ENCODE measurements at places on chromosomes 1 and 21.

DNA sequence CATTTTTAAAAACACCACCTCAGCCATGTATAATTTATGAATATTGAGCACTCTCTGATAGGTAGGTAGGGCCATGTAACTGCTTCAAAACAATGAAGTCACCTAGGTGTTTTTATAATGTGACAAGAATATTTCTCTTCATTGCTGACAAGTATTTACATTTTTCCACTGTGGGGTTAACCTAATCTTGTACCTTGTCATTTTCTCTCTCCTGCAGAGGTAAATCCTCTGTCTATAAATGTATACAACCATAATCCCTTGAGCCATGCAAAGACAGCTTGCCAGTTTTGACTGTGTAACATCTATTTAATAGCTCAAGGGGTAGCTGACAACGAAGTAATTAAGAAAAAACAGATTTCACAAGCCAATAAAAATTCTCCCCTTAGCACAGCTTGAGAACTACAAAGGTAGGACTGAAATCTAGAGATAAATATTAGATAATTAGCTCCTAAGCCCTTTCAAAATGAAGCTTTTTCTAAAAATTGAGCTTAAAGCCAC lies 137.6 kb upstream of the POGK start:
- DNase-seq = no peak

DNA sequence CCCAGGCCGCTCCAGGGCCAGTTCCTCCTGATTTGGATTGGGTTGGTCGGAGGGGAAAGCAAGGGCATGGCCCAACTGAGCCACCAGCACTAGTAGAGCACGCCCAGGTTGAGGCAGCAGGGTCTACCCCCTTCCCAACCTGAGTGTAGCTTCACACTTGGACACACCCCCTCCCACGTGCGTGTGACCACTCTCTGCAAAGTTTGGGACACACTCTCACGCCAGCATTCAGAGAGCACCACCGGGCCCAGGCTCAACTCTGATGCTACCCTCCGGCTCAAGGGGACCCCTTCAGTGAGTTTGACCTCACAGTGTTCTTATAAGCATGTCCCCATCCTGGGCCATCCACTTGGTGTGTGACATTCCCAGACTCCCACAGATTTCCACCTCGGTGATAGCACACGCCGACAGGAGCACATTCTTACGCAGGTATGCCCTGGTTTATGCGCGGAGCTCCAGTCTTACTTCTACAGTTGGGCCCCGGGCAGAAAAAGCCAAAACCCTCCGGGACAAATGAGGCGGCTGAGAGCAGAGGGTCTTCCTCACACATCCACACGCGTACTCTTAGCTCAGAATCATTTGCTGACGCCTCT lies 3.0 kb upstream of the DMRTA2 start:
- no peak for DNase-seq

GRCh38 chr1:31904339-31905092 lies 33.7 kb downstream of the PTP4A2 start:
- DNase-seq = no peak

DNA sequence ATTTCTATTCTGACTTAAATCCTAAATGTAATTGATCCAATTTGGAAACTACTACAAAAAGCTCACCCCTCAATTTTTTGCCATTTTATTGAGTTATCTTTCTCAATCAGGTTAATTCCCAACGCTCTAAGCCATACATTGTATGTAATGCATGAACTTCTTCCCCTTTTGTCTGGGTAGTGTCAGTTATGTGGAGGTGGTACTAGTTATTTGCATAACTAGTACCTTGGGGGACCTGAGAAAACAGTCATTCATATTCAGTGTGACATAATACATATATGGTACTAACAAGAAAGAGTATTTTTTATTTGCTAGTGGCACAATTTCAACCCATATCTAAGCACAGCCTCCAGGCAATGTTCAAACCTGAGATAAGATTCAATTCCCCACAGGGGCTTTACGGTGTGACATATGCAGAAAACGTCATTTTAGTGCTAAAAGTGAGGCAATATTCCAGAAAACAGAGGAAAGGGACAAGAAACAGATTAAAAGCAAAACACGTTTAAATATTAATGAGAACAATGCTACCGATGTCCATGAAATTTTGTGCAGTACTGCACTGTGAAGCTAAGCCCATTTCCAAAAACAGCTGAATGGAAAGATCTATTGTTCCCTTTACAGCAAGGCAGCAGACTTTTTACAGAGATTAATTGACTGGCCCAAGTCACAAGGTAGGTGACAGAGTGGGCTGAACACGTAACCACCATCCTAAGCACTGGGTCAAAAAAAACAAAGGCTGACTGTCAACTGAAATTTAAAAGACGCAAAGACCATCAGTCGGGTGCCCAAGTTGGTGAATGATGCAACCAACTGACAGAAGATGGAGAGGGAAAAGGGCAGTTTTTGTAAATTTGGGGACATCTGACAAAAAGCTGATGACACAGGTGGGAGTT lies 1.4 kb downstream of the HLCS start:
- peak; percentile 5 for DNase-seq

DNA sequence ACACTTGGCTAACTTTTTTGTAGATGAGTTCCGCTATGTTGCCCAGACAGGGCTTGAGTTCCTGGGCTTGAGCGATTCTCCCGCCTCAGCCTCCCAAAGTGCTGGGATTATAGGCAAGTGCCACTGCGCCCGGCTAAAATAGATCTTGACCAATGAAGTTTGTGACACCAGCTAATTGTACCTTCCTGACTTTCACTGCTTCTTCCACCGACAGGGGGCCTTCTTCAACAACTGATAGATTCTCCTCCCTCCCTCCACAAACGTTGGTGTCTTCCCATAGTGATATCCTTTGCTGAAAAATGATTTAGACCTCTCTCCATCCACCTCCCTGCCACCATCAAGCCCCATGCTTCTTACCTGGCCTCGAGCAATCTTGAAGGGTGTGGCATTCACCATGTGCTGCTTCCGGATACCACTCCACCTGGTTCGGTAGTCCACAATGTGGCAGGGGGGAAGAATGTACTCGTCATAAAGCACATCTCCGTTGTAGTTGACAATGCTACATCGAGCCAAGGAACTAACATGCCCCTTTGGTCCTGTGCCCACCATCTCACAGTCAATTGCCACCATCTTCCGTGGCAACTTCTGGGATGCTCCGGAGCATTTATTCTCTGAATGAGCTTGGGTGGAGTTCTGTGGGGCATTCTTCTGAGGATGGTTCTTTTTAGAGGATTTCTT lies 1.6 kb upstream of the METTL25B start:
- DNase-seq = peak; percentile 81

DNA sequence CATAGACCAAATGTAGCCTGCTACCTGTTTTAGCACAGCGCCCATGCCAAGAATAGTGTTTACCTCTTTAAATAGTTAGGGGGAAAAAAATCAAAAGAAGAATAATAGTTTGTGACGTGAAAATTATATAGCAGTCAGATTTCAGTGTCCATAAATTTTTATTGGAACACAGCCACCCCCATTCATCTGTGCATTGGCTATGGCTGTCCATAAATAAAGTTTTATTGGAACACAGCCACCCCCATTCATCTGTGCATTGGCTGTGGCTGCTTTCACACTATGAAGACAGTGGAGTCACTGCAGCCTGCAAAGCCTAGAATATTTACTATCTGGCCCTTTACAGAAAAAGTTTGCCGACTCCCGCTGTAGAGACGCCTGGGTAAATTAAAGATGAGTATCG lies 20.9 kb downstream of the EPHX1 start:
- no peak for DNase-seq

- no peak for DNase-seq
Measured at GRCh38 chr1:2313651-2314261, 77.6 kb downstream of the MORN1 start.

- no peak for DNase-seq
Measured at GRCh38 chr1:209095627-209096595, 487.6 kb upstream of the CAMK1G start.

DNA sequence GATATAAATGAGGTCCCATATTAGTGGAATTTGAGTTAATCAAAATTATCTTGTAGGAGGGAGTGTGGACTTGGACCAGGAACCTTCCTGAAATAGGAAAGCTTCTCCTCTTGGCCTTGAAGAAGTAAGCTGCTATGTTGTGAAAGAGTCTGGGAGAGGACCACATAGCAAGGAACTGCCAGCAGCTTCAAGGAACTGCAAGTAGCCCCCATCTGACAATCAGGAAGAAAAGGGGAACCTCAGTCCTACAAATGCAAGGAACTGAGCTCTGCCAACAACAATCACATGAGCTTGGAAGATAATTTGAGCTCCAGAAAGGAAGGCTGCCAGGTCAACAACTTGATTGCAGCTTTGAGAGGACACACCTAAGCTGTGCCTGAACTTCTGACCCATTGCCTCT lies 8.2 kb upstream of the PRMT6 start:
- DNase-seq = no peak

DNA sequence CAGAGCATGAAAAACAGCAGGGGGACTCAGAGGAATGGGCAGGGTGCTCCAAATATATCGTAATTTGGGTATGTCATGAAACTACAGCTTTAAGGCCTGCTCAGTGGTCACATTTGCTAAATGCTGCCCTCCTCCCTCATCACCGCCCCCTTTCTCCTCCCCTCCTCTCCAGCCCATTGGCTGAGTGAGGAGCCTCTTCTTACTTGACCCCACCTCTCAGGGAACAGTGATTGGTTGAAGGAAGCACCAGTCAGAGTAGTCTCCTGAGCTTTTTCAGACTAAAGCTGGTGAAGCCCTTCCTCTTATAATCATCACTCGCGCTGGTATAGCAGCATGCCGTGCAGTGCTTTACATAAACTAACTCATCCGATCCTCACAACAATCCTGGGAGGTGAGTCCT lies 10.0 kb upstream of the TTC39A start:
- DNase-seq = no peak

GRCh38 chr1:115437196-115437595 lies 99.1 kb upstream of the NGF start:
- no peak for DNase-seq

- no peak for DNase-seq
Measured at GRCh38 chr1:42328916-42329496, 6.0 kb downstream of the FOXJ3 start.

GRCh38 chr1:4561205-4561604 lies 93.2 kb upstream of the AJAP1 start:
- peak; percentile 44 for DNase-seq

DNA sequence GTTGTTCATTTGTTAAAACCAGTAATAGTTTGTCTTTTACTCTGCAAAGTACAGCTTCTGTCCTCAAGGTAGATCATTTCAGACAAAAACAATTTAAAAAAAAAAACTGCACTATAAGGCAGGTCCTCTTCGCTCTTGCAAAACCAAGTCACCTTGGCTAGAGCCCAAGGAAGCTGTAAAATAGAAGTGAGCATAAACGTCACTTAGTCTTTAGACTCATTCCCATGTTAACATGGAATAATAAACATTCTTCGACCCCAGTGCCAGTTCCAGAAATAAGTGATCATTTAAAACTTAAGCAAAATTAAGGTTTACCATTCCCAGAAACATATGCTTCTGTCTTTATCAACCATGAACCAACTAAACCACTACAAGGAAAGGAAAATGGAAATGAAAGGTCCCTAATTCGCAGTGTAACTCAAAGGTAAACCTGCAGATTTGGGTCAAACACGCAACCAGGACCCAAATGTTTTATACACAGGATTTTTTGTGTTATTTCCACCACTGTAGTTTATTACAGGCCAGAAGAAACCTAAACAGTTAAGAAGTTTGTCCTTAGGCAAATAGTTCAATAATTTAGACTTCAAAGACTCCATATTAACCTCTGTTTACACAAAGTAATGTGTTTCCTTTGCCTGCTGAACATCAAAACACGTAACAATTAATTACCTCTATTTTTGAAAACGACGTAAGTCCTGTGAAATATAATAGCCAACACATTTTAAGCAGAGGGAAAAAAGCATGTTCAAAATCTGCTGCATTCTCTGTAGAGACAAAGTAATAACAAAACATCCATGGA lies 54.6 kb downstream of the TGFBR3 start:
- DNase-seq = no peak

DNA sequence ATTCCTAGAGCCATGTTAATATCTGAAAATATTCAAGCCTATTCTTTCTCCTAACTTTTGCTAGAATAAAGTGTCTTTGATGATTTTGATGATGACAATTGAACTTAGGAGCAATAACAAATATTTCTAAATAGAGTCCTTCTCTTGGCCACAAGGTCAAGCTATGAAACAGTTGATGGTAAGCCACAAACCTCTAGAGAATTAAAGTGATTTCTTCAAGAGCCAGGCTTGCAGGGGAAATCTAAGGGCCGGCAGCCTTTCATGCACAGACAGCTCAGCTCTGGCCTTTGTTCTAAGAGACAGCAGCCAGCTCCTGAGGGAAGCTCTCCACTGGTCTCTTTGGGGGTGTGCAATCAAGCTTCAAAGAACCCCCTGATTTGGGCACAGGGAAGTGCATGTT lies 59.0 kb downstream of the SUSD4 start:
- DNase-seq = no peak

DNA sequence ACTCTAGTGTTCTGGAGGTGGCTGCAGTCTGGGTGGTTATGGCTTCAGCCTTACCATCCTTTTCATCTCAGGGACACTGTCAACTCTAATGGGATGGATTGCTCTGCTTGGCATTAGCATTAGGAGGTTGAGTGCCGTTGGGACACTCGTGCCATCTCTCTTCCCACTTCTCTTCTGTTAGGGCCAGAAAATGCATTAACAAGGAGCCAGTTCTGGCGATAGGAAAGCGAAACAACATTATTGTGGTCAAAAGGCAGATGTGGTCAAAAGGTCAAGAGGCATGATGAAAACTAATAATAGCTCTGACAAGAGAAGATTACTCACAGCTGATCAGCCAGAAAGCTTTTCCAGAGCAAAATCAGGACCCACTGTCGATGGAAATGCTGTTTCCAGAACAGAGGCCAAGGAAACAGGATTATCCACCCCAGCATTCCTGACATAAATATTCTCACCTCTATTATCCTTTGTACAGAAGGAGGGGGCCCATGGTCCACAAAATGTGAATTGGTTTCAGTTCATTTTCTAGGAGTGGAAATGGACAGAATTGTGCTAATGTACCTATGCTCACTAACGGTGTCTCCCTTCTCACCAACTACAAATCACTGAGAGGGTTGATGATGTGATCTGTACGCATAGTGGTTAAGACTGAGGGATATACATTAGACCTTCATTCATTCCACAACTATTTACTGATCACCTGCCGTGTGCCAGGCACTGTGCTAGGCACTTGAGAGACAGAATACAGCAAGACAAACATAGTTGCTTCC lies 72.0 kb downstream of the ST6GALNAC5 start:
- no peak for DNase-seq

- DNase-seq = no peak
Measured at GRCh38 chr1:79322511-79323027, 316.0 kb upstream of the ADGRL4 start.

GRCh38 chr1:42777852-42778251 lies 6.9 kb upstream of the TMEM269 start:
- DNase-seq = no peak

All from ELF-1 (cell line).